Occipital lobe (tissue), 3 donors: ENCODE measurements at places on chromosomes 1 and 21.

DNA sequence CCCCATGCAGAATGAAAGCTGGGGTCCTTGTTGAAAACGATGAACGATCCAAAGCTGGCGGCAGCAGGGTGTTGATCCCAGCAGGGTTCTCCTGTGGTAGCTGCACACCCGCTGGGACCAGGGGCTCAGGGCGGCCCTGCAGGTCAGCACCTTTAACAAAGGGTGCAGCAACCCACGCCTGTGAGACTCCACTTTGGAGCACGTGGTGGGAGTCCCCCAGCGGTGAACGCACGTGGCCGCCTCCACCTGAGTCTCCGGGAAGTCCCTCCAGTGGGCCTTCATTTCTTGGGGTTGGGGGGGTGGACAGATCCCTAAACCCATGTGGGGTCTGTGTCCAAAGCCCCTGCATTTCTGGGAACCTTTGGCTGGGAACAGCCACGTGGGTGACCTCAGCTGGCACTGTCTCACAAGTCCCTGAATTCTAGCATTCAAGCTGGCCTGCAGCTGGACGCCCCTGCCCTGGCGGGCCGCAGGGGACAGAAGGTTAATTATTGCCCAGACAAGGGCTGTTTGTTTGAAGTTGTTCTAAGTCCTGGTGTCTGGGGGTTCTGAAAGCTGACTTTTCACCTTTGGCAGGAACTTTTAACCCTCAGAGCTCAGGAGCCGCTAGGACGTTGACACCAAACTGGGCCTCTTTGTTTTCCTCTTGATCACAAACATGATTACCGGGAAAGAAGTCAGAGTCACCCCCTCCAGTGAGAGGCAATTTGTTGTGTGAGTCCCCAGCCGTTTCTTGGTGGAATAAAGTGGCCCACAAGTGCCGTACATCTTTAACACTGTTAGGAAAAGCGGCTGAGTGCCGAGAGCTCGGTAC lies 64.5 kb downstream of the COL18A1 start:
- DNase-seq, result peak; percentile 34

DNA sequence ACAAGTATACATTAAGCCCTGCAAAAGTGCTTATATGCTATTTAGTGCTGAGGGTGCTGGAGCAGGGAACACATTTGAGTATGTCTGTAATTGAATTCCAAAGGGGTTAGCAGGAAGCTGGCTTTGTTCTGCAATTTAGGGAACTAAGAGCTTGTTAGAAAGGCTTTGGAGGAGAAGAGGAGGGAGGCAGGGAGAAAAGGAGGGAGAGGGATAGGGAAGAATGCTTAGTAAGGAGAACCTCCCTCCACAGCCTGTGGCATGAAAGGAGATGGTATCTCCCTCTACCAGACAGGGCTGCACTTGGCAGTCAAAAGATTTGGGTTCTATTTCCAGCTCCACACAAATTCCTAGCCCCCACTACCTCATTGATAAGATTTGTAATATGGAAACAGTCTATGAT lies 217.8 kb downstream of the DAB1 start:
- no peak for DNase-seq

- DNase-seq, result no peak
These were observed 73.3 kb upstream of the PAXBP1 start for GRCh38 chr21:32844653-32845436.

- DNase-seq, result no peak
These were observed 37.0 kb upstream of the RXRG start for GRCh38 chr1:165481820-165482532.

DNA sequence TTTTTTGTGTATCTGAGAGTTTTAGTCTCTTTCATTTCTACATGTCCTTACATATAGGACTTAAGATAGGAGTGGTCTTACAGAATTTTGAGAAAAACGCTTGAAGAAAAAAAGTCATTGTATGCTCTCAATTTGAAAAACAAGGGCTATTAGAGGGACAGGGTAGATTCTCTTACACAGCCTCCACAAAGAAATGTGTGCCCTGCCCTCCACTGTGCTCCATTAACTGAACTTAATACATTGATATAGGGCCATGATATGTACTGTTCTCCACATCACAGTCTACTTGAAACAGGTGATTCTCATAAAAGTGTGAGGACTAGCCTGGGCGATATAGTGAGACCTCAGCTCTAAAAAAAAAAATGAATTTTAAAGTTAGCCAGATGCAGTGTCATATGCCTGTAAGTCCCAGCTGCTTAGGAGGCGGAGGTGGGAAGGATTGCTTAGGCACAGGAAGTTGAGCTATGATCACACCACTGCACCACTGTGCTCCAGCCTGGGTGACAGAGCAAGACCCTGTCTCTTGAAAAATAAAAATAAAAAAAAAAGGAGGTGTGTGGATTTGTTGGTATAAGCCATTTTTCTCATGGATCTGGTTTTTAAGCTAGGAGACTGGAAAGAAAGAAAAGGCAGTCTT lies 77.0 kb downstream of the HMCN1 start:
- DNase-seq, result no peak

DNA sequence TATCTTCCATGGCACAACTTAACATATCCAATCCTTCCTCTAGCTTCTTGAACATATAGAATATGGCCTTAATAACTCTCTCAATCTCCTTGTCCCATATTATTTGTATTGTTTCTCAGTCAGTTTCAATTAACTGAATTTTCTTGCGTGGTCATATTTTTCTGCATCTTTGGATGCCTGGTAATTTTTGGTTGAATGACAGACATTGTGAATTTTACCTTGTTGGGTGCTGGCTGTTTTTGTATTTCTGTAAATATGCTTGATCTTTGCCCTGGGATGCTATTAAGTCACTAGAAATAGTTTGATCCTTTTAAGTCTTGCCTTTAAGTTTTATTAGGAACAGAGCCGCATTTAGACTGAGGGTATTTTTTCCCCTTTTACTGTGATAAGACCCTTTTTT lies 5.9 kb downstream of the SAMD13 start:
- no peak for DNase-seq

- DNase-seq, result no peak
These were observed 71.5 kb upstream of the ACTL8 start for GRCh38 chr1:17683598-17683997.

DNA sequence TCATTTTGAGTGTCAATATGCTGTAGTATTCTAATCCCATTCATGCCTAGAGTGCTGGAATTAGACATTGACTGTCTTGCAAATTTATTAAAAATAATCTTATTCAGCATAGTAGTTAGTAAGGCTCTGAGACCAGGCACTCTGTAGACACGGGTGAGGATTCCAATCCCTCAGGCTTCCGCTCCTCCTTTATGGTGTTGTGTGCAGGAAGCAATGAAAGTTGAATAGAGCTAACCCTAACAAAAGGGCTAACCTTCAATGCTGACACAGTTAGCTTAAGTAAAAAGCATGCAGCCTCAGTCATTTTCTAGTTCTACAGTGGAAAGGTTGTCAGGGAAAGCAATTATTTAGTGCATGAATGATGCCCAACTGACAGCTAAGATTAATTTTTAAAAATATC lies 199.6 kb upstream of the SGIP1 start:
- no peak for DNase-seq

DNA sequence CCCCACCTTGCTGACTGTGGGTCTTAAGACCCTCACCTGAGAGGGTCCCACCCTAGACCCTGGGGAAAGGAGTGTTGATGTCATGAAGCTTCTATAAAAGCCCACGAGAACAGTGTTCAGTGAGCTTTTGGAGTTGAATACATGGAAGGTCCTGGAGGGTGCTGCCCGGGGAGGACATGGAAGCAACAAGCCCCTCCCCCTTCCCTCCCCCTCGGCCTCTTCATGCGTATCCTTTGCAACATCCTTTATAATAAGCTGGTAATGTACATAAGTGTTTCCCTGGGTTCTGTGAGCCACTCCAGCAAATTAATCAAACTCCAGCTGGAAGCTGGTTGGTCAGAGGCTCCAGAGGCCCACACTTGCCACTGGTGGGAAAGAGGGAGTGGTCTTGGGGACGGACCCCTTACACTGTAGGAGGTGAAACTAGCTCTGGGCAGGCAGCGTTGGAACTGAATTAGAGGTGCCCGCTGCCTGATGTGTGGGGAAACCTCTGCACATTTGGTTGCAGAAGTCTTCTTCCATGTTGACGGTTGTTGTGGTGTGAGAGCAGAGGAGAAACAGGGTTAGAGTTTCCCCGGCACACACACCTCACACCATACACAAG lies 14.7 kb upstream of the COL6A1 start:
- no peak for DNase-seq

GRCh38 chr21:28159396-28159795 lies 833.3 kb downstream of the LTN1 start:
- DNase-seq, result no peak

DNA sequence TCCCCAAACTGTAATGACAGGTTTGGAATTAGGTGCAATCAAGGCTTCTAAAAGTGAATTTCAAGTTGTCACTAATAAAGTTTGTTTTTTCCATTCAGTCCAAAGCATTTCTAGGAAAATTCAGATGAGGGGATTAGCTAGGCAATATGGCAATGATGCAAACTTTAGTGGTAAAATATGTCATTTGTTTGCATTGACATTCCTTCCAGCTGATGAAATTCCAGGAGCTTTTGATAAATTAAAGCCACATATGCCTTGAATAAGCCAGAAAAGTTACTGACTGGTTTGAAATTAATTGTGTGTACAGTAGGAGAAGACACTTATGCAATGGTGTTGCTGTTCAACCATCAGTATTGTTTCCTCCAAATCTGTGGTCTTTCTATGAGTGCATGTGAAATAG lies 57.8 kb downstream of the MROH9 start:
- no peak for DNase-seq

DNA sequence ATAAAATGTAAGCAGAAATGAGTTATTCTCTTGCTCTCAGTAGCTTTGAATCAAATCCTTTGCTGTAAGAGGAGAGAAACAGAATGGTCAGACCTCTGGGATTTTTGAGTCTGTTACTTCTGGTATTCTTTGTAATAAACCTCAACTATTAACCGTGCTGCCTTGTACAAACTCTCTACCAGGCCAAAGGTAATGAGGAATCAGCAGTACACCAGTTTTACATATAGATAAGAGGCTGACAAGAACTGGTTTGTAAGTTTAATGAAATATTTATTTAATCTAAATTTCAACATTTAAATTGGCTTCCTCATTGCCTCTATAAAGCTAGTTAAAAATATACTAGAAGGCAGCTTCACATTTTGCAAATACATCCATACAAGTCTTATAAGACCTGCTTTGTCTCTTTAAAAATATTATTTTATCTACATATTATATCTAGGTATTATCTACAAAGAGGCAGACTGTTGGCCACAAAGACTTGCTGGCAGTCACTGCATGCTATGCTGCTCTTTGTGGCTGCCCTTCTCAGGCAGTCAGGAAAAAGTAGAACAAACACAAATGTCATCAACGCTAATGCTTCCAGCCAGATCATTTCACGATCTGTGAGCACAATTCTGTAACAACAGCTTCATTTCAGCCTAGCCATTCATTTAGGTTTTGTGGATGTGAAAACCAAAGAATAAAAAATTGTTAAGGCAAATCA lies 173.0 kb downstream of the GABPA start:
- DNase-seq, result no peak

- no peak for DNase-seq
These were observed 16.3 kb downstream of the URB2 start for GRCh38 chr1:229642376-229642775.

GRCh38 chr1:72557446-72558049 lies 275.2 kb upstream of the NEGR1 start:
- DNase-seq, result no peak

DNA sequence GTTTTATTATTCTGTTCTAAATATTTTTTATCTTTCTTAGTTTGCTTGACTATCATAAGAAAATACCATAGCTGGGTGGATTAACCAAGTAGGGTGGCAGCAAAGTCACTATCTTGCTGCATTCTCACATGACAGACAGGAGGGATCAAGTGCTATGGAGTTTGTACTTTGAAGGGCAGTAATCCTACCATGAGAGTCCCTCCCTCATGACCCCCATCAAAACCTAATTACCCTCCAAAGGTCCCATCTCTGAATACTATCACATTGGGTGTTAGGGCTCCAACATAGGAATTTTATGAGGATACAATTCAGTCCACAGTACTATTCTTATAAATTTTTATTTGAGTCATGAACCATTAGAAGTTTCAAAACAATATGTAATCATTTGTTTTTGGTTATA lies 388.5 kb upstream of the B3GALT2 start:
- no peak for DNase-seq

- DNase-seq, result no peak
These were observed 35.5 kb downstream of the CAPN2 start for GRCh38 chr1:223747838-223748335.

- DNase-seq, result no peak
These were observed 293.6 kb downstream of the PTPRC start for GRCh38 chr1:198932351-198932991.

DNA sequence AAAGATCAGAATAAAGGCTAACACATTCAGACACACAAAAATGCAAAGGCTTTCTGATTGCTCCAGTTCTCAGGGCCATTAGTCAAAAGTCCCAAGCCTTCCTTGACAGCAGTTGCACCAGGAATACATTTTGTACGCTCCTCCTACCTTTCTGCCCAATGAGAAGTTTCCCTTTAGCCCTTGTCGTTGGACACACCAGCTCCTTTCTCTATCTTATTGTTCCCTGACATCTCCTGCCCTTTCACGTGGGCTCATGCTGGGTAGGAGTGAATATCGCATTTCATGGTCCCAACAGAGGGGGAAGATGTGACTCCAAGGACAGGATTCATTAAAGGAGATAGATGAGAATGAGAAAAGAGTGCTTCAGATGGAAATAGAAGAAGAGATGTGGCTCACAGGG lies 33.5 kb upstream of the IFI16 start:
- DNase-seq, result no peak

DNA sequence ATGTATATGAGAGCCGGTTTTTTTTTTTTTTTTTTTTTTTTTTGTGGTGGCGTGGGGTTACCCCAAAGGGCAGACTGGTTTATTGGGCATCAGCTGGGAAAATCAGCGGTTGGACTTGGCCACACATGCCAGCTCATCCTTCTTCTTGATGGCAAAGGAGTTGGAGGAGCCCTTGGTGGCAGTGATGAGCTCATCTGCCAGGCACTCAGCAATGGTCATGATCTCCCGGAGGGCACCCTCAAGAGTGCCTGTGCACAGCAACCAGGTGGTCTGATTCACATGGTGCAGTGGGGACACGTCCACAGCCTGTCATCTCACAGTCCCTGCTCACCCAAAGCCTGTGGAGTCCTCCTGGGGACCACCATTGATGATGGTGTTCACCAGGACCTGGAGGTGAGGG lies 62.0 kb downstream of the MRPS6 start:
- DNase-seq, result no peak

- no peak for DNase-seq
These were observed 38.3 kb downstream of the CD34 start for GRCh38 chr1:207872621-207873020.

GRCh38 chr21:45178971-45179370 lies 104.6 kb downstream of the ADARB1 start:
- DNase-seq, result no peak
